ENCODE measurements at places on chromosomes 12 and 14.

GRCh38 chr12:27101290-27101689 lies 18.9 kb upstream of the C12orf71 start:
- DNase-seq = no peak

DNA sequence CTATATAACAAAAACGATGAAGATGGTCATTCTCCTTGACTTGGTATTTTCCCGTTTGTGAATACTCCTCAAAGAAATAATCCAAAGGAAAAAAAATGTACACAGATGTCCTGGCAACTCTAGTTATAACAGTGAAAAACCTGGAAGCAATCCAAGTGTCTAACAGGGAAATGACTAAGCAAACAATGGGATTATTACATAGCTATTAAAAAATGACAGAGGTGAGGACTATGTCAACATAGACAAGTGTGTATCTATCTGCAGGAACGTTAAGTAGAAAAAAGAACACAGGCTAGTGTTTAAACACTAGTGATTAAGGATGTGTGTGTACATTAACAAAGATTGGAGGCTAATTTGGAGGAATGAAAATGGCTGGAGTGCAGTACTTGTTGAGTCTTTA lies 5.9 kb upstream of the APOLD1 start:
- DNase-seq = no peak

DNA sequence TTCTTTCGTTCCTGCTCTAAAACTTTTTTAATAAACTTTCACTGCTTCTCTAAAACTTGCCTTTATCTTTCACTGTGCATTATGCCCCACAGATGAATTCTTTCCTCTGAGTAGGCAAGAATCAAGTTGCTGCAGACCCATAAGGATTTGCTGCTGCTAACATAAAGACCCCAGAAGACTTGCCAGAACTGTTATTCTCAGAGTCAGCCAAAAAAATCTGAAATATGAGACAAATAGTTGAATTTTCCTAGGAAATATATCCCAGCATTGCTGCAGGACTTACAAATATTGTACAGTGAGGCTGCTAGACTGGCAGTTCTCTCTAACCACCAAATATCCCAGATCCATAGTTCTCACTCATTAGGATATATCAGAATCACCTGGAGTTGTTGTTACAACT lies 349.1 kb upstream of the FLRT2 start:
- DNase-seq = no peak

GRCh38 chr14:61876362-61877034 lies 114.3 kb downstream of the SNAPC1 start:
- peak; percentile 42 for DNase-seq

All from brain (organoid and tissue), 16 donors.